ENCODE measurements at places on chromosomes 16 and 17.

DNA sequence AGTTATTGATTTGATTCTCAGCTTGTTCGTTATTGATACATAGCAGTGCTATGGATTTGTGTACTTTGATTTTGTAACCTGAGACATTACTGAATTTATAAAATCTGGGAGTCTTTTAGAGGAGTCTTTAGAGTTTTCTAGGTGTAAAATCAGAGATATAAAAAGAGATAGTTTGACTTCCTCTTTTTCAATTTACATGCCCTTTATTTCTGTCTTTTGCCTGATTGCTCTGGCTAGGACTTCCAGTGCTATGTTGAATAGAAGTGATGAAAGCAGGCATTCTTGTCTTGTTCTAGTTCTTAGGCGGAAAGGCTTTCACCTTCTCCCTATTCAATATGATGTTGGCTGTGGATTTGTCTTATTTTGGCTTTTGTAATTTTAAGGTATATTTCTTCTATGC lies 106.2 kb downstream of the PHKB start:
- DNase-seq = no peak

- no peak for DNase-seq
Measured at GRCh38 chr17:70544317-70544716, 375.0 kb downstream of the KCNJ2 start.

- no peak for DNase-seq
Measured at GRCh38 chr17:27520491-27521185, 64.4 kb downstream of the KSR1 start.

DNA sequence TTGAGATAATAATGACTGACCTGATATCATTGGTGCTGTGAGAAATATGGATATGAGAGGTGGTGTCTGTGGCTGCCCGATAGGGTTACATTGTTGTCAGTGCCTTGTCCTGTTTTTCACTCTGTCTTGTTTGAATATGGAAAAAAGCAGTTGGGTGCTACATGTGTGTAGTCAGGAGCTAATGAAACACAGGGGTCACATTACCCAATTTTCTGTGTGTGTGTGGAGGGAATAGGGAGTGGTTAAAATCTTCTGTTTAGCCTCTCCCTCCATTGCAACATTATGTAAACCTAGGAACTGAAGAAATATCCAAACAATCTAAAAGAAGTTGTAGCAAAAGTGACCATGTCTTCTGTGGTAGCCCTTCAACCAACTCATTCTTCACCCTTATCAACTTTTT lies 527.7 kb upstream of the SOX9 start:
- DNase-seq = no peak

Measured in stimulated activated CD8-positive, alpha-beta memory T cell treated with anti-CD3 and anti-CD28 coated beads, Interleukin-7, amount 100 ng/mL, for 1 hour (primary cell).